ENCODE measurements at places on chromosomes 2 and 18.
A peak's percentile ranks its signal among the peaks of the same experiment; 100 is the strongest.

DNA sequence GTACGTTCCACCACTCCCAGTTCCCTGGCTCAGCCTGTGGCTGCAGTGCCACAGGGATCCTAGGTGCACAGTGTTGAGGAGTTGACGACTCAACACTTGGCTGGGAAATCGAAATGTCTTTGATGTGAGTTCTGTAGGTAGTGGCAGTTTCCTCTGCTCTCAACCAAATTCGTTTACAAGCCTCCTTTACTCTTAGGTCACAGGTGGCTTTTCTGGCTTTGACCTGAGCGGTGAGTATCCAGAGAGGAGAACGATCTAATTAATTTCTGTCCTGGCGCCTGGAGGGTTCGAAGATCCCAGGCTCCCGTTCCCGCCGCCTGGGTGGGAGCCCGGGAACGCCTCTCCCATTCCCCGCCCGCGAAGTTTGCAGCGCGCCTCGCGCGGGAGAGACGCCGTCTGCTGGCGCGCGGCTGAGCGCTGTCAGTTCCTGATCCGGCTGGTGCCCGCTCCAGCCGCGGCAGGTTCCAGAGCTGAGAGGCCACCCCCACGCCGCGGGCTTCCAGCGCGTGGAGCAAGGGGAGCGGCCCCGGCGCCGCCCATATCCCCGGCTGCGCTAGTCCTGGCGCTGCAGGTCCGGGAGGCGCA, at the start of gene LAMA3:
LAMA3 (plus strand) TSS at position 423 of the 585 bp plus-strand sequence. CDS start 231 bp downstream, outside the sequence.
- DNase-seq: peak; percentile 2

DNA sequence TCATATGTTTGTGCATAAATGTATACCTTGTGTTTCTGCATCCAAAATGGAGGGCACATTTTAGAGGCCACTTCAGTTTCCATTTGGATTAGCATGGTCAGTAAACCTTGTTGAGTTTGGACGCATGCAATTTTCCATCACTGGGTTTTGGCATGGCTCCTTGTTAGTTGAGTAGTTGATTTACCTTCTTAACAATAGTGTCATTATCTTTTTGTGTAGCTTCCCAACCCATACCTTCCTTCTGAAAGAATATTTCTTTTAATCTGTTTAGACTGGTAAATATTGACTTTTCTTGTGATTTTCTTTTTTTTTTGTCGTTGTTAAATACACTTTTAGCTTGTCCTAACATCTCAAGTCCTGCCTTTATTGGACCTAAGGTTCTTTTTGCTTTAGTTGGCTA, 15.5 kb downstream of the RPIA start:
- no peak for DNase-seq

DNA sequence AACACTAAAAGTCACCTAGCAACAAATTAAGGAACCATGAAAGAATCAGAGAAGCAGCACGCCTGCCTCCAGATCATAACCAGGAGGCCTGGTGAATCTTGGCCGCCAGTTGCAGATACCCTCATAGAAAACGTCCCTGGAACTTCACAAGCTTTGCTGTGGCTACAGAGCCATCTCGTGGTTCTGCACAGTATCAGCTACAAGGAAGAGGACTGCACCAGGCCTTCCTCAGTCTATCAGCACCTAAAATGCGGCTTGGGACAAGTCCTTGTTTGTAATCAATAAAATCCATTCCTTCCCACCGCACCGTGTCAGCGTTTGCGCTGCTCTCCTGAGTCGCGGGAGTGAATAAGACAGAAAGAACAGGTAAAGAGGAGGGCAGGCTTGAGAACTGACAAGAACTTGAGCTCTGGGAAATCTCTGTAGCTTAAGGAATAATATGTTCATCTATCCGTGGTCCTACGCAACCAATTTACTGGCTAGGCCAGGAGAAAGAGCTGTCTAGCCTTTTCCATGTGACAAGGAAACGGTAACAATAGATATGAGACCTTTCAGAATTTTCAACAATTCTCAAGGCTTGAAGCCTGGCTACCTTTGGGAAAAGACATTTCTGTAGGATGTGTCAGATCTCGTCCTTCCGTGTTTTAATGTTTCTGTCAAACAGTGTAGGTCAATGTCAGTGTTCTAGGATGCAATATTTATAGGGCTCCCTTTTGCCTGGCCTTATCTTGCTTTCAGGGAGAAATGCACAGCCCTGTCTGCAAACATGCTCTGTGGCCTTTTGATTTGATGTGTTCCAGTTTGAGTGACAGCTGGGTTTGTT, 128.5 kb upstream of the RAB12 start:
- DNase-seq: no peak

DNA sequence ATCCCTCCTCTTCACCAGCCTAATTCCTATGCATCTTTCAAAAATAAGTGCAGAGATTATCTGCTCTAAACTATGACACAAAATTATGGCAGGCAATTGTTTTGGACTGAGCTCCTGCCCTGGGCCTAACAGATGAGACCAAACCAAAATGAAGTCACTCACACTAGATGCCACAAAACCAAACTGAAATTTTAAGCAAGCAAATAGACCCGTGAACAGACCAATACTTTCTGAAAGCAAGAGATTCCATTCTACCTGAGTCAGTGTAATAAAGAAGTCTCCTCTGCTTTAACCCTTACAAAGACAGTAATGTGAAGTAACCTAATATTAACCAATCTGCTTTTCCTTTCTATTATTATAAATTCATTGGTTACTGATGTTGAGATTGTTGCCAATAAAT, 84.3 kb downstream of the RIT2 start:
- DNase-seq: no peak

GRCh38 chr2:64825831-64826491, 163.2 kb upstream of the SLC1A4 start:
- no peak for DNase-seq
